Stimulated activated CD4-positive, alpha-beta T cell treated with anti-CD3 and anti-CD28 coated beads, Interleukin-1b, Interleukin-23, amount 100 ng/mL, for 1 hour (primary cell): ENCODE measurements at places on chromosomes 6 and 20.

DNA sequence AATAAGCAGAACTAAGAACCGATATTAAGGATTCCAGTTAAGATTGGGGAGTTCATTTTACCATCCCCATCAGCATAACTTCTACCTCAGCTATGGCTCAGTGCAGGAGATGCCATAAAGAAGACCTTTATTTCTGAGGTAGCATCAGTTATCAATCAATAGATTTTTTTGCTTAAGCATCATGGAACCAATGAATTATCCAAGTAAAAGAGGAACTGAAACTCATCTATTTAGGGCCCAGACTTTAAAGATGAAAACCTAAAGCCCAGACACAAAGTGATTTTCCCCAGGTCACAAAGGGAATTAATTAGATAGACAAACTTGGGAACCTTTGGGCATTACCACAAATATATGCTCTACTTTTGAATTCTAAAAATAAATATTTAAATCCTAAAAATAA is 59.2 kb upstream of the TINAG start:
- no peak for DNase-seq

DNA sequence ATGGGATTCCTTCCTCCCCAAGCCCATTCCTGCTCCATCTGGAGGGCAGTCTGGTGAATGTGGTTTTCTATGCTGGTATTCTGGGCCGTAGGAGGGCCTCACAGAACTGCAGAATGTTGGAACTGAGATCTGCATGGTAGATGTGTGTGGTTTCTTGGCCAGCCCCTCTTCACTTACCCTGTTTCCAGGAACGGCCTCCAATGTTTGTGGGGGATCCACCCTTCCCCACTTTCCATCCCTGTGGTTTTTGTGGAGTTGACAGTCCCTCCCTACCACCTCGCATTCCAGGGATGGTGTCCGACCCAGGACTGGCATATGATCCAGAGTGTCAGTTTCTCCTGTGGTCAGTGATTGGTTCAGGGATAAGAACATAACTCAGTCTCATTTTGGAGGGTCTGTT is 26.7 kb upstream of the TMEM14A start:
- DNase-seq, result no peak

DNA sequence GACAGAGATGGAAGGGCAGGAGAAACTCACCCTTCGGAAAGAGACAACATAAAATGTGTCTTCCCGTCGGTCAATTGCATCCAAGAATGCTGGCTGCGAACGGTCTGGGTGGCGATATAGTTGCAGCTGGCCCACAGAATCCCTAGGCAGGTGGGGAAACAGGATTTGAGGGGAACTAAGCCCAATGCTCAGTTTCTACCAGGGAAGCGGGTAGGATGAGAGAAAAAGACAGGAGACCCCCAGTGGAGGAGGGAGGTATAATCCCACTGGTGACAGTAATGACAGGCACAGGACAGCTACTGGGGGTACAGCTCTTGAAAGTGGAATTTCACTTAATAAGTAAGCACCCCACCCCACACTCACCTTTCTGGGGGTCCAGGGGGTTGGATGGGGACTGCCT is 7.5 kb upstream of the TNXB start:
- DNase-seq, result no peak

DNA sequence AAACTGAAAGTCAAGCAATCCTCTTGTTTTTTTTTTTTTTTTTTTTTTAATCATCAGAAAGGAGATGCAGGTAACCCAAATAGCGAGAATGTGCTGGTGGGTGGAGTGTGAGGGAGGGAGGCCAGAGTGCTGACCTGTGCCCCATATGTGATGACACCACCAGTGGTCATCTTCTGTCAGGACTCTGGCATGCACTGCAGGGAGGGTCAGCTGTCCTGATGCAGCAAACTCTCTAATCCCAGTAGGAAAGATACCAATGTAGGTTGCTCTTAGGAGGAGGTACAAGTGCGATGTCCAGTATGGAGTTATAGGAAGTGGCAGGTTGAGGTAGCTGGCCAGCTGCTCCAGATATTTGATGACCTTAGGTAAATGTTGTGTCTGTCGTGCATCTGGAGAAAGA is 2.8 kb upstream of the CST4 start:
- DNase-seq, result no peak

DNA sequence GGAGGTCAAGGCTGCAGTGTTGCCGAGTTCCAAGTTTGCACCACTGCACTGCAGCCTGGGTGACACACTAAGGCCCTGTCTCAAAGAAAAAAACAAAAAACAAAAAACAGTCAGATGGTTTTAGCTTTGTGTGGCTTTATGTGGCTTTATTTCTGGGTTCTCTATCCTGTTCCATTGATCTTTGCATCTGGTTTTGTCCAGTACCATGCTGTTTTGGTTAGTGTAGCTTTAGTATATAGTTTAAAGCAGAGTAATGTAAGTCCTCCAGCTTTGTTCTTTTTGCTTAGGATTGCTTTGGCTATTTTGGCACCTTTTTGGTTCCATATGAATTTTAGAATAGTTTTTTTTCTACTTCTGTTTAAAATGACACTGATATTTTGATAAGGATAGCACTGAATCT is 225.5 kb downstream of the HDGFL1 start:
- no peak for DNase-seq

DNA sequence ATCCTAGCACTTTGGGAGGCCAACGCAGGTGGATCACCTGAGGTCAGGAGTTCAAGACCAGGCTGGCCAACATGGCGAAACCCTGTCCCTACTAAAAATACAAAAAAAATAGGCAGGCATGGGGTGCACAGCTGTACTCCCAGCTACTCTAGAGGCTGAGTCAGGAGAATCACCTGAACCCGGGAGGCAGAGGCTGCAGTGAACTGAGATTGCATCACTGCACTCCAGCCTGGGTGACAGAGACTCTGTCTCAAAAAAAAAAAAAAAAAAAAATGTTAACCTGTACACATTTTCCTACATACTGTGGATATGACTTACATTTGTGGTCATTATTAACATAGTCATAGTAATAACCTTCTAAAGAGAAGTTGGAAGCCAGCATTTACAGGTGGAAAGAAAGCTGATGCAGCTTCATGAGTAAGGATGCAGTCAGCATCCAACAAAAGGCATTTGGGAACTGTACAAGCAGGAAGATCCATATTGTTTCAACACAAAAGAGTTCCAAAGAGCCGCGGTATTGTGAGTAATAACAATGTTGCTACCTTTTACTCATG is 186.2 kb downstream of the GPX5 start:
- no peak for DNase-seq

GRCh38 chr6:137086031-137086430 is 41.3 kb upstream of the IL20RA start:
- no peak for DNase-seq

GRCh38 chr6:11994875-11995461 is 17.1 kb upstream of the HIVEP1 start:
- no peak for DNase-seq

DNA sequence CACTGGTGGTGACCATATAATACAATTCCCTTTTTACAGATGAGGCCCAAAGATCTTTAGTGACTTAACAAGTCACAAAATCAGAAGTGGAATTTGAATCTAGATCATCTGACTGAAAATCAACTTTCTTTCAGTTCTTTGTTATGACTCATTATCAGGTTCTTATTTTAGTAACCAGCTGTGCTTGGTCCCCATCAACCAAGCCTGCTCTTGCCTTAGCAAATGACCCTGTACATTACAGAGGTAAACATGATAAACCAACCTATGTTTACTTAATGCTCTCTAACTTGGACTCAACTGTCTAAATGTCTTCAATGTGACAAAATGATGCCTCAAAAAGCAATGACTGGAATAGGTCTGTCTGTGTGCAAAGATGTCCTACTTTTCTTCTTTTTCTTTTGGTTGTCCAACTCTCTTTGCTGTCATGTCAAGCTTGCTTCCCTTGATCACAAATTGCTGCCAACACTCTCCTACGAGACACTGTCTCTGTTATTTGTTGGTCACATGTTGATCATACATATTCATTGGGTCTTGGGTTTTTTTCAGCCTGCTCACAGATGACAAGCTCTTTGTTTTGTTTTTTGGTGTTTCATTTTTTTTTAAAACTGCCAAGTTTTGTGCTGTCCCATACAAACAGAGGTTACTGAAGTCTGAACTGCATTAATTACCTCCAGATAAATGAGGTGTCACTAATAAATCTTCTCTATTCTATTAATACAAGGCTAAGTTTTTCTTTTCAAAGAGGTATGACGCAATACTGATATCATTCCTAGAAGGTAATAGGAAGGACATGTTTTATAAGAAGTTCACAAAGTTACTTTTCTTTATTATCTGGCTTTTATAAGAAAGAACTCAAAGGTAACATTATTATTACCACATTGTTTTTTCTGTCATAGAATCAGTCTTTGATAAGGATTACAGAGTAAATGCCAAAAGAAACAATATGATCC is 62.2 kb upstream of the PLN start:
- no peak for DNase-seq

- DNase-seq, result no peak
Measured at GRCh38 chr6:143107911-143108761, 47.4 kb downstream of the AIG1 start.

DNA sequence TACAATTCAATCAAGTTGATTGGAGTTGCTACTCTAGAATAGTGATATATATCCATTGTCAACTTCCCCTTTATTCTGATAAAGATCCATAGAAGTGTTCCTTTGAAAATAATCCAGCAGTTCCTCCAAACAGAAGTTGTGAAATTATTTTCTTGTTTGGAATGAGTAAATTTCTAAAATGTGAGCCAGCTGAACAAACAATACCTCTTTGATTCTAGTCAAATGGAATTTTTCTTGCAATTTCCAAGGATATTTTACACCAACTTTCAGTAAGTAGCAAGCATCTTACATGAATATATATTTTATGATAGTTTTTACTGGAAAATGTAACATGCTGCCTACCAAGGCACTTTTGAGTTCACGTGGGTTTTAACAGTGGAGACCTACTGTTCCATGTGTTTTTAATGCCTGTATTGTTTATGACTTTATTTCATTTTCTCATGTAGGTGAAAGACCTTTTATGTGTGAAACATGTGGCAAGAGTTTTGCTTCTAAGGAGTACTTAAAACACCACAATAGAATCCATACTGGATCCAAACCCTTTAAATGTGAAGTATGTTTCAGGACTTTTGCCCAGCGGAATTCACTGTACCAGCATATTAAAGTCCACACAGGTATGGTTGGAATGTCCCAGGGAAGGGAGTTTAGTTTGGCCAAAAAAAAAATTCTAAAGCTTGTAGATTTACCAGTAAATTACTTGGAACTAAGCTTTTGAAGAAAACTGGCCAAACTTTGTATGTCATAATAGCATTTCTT is 6.5 kb downstream of the GZF1 start:
- DNase-seq, result no peak

DNA sequence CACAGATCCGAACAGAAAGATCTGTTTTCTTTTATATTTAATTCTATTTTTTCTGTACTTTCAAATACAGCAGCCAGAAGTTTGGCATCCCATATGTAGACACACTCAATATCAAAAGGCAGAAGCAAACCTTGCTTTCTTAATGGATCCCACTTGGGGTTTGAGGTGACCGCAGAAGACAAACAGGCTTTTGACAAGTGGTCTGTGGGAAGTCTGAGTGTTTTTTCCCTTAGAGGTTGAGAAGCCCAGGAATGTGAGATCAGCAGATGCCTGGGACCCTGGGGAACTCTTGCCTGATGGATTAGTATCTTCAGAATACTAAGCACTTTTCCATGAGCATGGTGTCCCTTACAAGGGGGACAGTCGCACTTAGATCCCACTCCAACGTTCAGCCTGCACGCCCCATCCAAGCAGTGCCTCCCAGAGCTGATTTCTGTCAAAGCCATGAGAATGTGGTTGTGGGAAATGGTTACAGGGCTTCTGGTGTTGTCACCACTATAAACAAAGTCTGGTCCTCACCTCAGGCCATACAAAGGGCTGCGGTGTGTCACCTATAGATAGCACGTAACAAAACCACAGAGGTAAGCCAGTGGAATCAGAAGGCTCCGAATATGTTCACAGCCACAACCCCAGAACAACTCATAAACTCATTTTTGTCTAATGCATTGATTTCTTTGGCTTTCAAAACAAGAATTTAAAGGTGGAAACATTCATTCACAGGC is 12.7 kb downstream of the IL17F start:
- no peak for DNase-seq

GRCh38 chr6:33014841-33015634 is 5.6 kb upstream of the HLA-DOA start:
- DNase-seq, result no peak
